ENCODE measurements at places on chromosomes 1 and 21.

GRCh38 chr1:163248064-163248463 lies 45.3 kb upstream of the RGS5 start:
- DNase-seq: no peak

DNA sequence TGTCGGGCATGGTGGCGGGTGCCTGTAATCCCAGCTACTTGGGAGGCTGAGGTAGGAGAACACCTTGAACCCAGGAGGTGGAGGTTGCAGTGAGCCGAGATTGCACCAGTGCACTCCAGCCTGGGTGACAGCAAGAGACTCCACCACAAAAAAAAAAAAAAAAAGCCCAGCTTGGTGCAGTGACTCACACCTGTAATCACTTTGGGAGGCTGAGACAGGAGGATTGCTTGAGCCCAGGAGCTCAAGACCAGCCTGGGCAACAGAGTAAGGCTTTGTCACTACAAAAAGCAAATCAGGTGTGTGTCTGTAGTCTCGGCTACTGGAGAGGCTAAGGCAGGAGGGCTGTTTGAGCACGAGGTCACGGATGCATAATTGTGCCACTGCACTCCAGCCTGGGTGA lies 5.0 kb upstream of the H6PD start:
- DNase-seq: no peak

DNA sequence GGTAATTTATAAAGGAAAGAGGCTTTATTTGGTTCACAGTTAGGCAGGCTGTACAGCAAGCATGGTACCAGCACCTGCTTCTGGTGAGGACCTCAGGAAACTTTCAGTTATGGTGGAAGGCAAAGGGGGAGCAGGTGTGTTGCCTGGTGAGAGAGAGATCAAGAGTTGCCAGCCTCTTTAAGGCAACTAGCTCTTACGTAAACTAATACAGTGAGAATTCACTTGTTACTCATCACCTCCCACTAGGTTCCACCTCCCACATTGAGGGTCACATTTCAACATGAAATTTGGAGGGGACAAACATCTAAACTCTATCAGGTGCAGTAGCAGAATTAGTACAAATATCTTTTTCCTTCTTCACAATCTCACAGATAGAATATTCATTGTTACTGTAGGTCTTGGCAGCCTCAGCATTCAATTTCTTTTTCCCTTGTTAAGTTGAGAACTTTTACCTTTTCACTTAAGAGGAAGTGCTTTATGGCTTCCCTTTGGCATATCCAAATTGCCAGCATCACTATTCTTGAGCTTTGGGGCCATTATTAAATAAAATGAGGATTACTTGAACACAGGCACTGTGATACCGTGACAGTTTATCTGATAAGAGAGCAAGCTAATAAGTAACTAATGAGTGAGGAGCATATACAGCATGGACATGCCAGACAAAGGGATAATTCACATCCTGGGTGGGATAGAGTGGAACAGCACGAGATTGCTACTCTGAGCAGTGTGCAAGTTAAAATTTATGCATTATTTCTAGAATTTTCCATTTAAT lies 48.4 kb downstream of the MAGI3 start:
- DNase-seq: no peak

DNA sequence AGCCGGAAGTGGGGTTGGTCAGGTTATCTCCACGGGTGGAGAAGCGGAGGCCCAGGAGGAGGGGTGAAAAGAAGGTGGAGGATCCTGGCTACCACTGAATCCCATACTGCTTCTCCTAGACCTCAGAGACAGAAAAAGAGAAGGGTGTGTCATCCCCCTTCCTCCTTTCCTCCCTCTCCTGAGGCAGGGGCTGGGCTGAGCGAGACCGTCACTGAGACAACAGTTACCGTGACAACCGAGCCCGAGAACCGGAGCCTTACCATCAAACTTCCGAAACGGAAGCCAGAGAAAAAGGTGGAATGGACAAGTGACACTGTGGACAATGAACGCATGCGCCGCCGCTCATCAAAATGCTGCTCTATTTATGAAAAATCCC lies 42.1 kb upstream of the NBPF3 start:
- DNase-seq: no peak

GRCh38 chr1:229164836-229165735 lies 105.8 kb upstream of the RAB4A start:
- DNase-seq: no peak

- DNase-seq: no peak
These were observed 134.2 kb downstream of the LMO4 start for GRCh38 chr1:87462894-87463293.

- DNase-seq: no peak
These were observed 82.7 kb downstream of the SIK1 start for GRCh38 chr21:43343992-43344886.

- DNase-seq: no peak
These were observed 14.8 kb upstream of the FAM163A start for GRCh38 chr1:179728271-179728670.

DNA sequence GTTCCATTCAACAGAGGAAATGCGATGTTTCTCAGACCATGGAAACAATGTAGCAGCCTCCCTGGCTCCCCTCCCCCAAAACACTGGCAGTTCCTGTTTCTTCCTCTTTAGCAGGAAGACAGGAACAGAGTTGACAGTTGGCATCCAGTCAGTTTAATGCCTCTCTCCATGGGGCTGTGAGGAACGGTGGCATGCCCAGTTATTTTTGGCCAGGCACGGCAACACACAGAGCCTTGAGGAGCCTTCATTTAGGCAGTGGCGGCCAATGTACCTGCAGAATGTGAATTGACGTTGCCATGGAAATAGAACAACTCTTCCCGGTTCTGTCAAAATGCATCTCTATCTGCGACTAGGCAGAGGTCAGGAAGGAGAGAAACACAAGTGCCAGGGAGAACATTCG lies 330.6 kb downstream of the DSCAM start:
- DNase-seq: no peak

DNA sequence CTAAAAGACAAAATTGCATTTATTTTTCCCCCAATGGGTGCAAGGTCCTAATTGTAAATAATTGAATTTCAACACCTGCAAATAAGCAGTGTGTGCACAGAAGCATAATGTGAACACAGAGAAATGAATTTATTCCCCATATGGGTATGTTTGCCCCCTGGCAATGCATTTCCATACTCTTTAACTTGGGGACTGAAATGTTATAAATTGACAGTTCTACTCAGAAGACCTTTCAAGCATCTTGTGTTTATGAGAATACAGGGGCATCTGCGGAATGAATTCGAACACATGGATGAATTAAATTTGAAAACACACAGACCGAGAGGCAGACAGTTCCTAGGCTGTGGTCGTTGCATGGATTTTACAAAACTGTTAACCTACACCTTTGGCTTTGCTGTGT lies 3.5 kb downstream of the PBX1 start:
- DNase-seq: peak; percentile 24

GRCh38 chr1:40862008-40862863 lies at the start of gene CITED4:
TSS of gene CITED4 (minus strand) at chr1:40862363. CDS start at chr1:40862127, 236 bp downstream.
- DNase-seq: peak; percentile 90

DNA sequence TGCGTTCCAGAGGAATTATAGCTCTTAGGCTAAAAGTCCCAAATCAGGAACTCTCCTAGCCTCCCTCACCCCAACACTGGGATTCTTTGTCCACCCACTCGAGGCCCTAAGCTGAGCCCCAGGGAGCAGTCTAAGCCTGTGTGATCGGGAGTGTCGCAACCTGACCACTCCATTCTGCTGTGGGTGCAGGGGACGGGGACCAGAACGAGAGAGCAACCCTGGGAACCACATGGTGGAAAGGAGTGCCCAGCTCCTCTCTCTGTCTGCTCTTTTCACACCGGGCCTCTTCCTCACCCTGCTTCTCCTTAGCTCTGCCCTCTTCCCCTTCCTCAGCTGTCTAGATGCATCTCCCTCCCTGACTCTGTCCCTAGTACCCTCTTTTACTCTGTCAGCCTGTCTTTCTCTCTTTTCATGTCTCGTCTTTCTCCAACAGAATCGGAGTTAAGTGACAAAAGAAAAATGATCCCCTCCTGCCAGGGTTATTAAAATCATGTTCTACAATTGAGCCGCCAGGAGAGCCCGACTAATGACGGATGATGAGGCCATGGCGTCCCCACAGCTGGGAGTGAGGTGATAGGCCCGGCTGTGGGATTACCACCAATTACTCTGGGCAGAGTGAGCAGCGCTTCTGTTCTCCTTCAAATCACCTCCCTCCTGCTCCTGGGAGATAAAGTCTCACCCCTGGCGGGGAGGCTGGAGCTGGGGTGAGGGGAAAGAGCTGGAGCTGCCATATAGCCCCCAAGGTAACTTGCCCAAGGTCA lies 34.5 kb upstream of the CSF3R start:
- no peak for DNase-seq

- no peak for DNase-seq
These were observed 4.5 kb upstream of the NPHP4 start for GRCh38 chr1:5996641-5997270.

- DNase-seq: no peak
These were observed 31.1 kb upstream of the MACF1 start for GRCh38 chr1:39173119-39173994.

GRCh38 chr1:154870734-154871133 lies 653 bp upstream of the KCNN3 start:
- no peak for DNase-seq

DNA sequence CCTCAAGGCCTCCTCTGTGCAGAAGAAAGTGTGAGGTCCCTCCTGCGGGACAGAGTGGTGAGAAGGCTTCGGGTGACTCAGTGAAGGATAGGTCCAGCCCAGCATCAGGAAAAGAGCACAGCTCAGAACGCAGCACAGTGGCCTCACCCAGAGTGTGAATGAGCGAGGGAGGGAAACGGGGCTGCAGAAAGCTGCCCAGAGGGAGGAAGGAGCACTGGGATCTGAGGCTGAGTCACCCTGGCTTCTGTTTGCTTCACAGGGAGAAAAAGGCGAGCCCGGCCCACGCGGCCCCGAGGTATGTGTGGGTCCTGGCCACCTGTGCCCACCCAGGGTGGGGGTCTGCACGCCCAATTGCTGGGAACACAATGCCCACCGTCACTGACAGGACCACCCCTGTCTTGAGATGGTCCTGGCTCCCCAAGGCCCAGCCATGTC lies 24.3 kb downstream of the COL6A2 start:
- peak; percentile 80 for DNase-seq

- DNase-seq: no peak
These were observed 285.1 kb upstream of the POU3F1 start for GRCh38 chr1:38331496-38332210.

DNA sequence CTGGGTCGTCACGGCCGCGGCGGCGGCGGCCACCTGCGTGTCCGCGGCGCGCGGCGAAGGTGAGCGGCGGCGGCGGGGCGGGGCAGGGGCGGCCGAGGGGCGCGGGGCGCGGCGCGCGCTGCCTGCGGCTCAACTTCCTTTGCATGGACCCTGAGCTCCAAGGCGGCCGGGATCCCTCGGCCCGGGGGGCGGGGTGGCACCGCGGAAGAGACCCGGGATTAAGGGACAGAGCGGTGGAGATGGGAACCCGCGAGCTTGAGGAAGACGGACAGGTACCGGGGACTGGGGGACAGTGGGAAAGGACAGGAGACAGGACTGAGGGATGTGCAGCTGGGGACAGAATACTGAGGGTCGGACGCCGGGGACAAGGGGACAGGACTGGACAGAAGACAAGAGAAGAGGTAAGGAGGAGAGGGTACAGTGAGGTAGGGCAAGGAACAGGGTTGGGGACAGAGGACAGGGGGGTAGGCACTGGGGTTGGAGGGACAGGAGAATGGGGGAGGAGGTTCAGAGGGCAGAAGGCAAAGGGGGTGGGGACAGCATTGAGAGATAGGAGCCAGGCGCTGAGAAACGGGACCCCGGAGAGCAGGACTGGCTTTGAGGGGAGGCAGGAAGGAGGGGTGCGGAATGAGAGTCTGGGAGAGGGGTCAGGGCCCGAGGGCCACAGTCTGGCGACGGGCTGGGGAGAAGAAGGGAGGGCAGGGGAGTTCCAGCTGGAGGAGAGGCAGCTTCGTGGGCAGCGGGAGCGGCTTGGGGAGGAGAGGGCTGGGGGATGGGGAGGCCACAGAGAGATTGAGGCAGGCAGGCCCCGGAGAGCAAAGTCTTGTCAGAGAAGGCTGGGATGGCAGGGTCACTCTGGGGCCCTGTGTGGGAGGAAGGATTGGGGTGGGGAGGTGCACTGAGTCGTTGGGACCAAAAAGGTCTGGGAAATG lies 648 bp downstream of the EPHA8 start:
- no peak for DNase-seq

DNA sequence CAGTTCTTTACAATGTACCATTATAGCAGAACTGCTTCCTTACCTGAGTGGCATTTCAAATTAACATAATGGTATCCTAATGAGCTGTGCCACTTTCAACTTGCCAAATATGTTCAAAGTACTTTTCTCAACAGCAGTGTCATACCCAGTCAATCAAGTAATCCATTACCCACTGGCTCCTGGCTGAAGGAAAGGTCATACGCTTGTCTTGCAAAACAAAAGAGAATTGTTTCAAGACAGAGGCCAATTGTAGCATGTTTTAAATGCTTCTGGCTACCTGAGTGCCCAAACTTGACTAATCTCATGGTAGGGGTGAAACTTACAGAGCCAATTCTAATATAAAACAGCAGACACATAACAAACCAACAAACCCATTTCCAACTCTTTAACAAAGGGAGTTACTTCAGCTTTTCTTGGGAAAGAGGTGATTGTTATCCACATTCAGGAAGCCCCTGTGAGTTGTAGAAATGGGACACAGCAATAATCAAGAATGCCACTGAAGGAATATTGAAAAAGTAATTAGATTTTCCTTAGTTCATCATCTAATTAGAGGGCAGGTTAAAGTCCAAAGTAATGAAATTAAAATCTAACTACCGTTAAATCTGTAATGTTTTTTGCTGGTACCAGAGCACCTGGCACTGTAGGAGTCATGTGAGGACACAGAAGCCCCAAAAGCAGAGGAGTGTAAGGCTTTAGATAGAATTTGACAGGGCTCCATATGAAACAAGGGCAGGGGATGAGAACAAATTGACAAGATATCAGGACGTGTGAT lies 241.9 kb downstream of the RWDD3 start:
- DNase-seq: no peak

DNA sequence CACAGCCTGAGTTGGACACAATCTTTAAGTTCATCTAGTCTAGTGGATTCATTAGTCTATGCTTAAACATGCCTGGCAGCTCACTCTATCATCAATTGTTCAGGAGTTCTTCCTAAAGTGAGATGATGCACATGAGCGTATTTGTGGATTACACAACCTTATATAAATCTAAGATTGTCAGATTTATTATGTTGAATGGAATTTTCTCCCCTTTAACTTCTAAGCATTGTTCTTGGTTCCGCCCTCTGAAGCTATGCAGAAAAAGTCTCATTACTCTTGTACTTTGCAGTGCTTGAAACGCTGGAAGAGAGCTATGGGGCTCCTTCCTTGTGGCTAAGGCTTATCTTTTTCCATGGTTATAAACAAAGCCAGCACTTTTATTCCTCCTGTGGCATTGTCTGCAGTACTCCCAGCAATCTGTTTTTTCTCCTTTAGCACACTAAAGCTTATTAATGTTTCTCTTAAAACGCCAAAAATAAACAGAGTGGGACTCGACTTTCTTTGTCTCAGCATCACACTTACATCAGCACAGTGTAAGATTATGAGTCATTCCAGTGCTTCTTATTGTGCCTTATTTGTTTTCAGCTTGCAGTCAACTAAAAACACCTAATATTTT lies 316.8 kb upstream of the CAMK1G start:
- peak; percentile 16 for DNase-seq

Measured in iris pigment epithelial cell (primary cell).